ENCODE measurements at places on chromosomes 3 and 15.

- no peak for DNase-seq
Observed at GRCh38 chr3:140344601-140345205, 333.2 kb upstream of the TRIM42 start.

GRCh38 chr15:58520464-58520863, 88.7 kb downstream of the LIPC start:
- no peak for DNase-seq

- no peak for DNase-seq
Observed at GRCh38 chr3:43009547-43009946, 30.4 kb downstream of the GASK1A start.

DNA sequence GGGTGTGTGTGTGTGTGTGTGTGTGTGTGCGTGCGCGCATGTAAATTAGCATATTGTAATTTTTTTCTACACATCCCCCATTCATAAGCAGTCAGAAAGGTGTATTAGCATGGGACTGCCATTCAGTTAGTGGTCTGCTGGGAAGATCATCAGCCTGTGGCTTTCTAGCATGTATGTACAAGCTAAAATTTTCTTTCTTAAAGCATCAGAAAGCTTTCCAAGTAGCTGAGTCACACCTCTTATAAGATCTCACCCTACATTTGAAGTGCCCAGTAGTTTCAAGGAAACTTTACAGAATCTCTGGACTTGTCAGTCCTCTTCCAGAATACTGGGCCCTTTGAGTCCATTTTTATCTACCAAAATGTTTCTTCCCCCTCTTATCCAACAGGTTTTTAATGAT, 411.4 kb upstream of the TPRG1 start:
- DNase-seq = no peak

- no peak for DNase-seq
Observed at GRCh38 chr15:87357637-87358313, 898.8 kb downstream of the NTRK3 start.
